ENCODE measurements at places on chromosomes 5 and 9.

DNA sequence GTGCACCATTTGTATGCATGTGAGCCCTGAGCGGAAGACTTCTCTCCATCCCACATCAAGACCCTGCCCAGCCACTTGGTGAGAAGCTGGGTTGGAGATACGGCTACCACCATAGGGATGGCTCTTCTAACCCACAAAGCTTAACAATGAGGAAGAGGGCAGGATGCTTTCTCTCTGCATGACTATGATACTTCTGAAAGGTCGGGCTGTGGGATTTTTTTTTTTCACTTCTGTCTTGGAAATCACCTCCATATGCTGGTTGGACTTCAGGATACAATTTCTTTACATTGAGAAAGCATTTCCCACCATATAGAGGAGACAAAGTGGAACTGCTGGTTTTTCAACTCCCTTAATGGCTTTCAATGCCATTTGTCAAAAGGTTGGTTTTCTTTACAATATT, 30.5 kb downstream of the ZNF366 start:
- no peak overlapping the region for H3K4me3 ChIP-seq
- H3K27me3 ChIP-seq = peaks cover 28% of the 10 kb centered on the region
- no peak for DNase-seq
- no peak overlapping the region for H3K27ac ChIP-seq
- no peaks in the 10 kb centered on the region for H3K36me3 ChIP-seq

DNA sequence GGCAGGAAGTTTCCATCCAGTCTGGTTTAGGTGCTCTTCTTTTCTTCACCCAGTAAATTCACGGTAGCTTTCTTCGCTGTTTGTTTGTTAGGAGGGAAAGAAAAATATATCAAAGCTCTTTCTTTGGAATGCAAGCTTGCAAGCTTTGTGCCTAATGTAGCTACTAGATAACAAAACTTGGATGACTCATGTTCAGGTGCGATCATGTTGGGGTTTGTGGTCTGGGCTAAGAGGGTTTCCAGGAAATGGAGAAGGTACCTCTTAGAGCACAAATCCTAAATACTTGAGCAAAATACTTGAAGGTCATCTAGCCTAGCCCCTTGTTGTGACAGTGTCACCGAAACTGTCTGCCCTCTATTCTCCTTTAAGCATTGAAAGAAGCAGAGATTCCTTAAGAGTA, 17.7 kb downstream of the SRP19 start:
- peak overlapping the region; percentile 20 for H3K4me3 ChIP-seq
- H3K27ac ChIP-seq = peak overlapping the region; percentile 78
- no peaks in the 10 kb centered on the region for H3K27me3 ChIP-seq
- peaks cover 45% of the 10 kb centered on the region for H3K36me3 ChIP-seq

- peak overlapping the region; percentile 74 for H3K27ac ChIP-seq
- H3K4me1 ChIP-seq = no peaks in the 10 kb centered on the region
- peak; percentile 7 for DNase-seq
- H3K27me3 ChIP-seq = no peaks in the 10 kb centered on the region
- no peaks in the 10 kb centered on the region for H3K36me3 ChIP-seq
Measured at GRCh38 chr5:23506329-23507236, 826 bp upstream of the PRDM9 start.

GRCh38 chr5:33049298-33049697, 338.2 kb downstream of the NPR3 start:
- no peak for DNase-seq
- H3K27me3 ChIP-seq = no peaks in the 10 kb centered on the region
- H3K27ac ChIP-seq = no peak overlapping the region
- H3K4me3 ChIP-seq = no peak overlapping the region

- no peak for DNase-seq
- H3K27ac ChIP-seq = no peak overlapping the region
- H3K4me1 ChIP-seq = no peaks in the 10 kb centered on the region
- no peaks in the 10 kb centered on the region for H3K27me3 ChIP-seq
- H3K4me3 ChIP-seq = no peak overlapping the region
Measured at GRCh38 chr5:8134609-8135008, 265.7 kb downstream of the MTRR start.

DNA sequence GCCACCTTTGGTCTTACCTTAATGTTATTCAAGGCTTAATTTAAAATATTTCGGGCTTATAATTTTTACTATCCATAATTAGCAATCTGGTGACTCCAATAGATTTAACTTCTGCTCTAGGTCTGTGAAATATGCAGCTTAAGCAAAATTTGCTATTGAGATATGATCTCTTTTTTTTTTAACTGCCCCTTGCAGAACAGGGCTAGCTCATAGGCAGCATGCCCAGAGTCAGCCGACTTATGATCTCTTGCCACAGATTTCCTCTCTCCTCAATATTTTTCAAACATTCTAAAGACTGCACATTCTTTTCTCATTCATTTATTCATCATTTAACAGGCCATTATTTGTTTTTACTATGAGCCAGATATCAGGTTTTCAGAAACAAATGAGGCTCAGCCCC, 4.5 kb downstream of the TTC23L start:
- H3K4me1 ChIP-seq = peaks cover 10% of the 10 kb centered on the region
- DNase-seq = no peak
- no peak overlapping the region for H3K27ac ChIP-seq
- H3K27me3 ChIP-seq = peaks cover 4% of the 10 kb centered on the region

DNA sequence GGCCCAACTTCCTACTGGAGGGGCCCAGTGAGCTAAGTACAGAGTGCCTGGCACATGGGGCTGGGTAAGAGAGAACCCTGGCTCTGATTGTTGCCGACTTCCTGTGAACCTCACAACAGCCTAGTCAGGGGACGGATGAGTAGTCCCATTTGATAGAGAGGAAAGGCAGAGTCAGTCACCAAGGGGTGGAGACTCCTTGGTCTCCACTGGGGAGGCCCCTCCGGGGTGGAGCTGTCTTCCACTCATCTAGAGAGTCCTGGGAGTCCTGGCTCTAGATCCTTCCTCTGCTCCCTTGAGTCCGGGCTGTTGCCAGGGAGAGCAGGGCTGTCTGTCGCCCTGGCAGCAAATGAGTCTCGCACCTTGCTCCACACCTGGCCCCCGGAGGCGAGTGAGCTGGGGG, 8.0 kb downstream of the GRK6 start:
- peak overlapping the region; percentile 88 for H3K27ac ChIP-seq
- peak overlapping the region; percentile 47 for H3K4me3 ChIP-seq
- peak; percentile 59 for DNase-seq

GRCh38 chr5:1380011-1380817, 35.3 kb upstream of the CLPTM1L start:
- peaks cover 9% of the 10 kb centered on the region for H3K4me1 ChIP-seq
- peak overlapping the region; percentile 49 for H3K4me3 ChIP-seq
- H3K36me3 ChIP-seq = no peaks in the 10 kb centered on the region
- DNase-seq = peak; percentile 49
- H3K27ac ChIP-seq = peak overlapping the region; percentile 82

- no peaks in the 10 kb centered on the region for H3K36me3 ChIP-seq
- peaks cover 29% of the 10 kb centered on the region for H3K27me3 ChIP-seq
- H3K27ac ChIP-seq = no peak overlapping the region
- H3K4me1 ChIP-seq = no peaks in the 10 kb centered on the region
Measured at GRCh38 chr5:75756981-75757380, 39.7 kb upstream of the POC5 start.

- peaks cover 8% of the 10 kb centered on the region for H3K36me3 ChIP-seq
- no peaks in the 10 kb centered on the region for H3K27me3 ChIP-seq
- H3K4me1 ChIP-seq = peaks cover 3% of the 10 kb centered on the region
Measured at GRCh38 chr9:113600871-113601614, 137.5 kb downstream of the RGS3 start.

GRCh38 chr9:13076616-13077015, 202.9 kb downstream of the MPDZ start:
- no peak for DNase-seq
- H3K27me3 ChIP-seq = no peaks in the 10 kb centered on the region
- no peak overlapping the region for H3K27ac ChIP-seq
- H3K36me3 ChIP-seq = no peaks in the 10 kb centered on the region
- H3K4me3 ChIP-seq = no peak overlapping the region

DNA sequence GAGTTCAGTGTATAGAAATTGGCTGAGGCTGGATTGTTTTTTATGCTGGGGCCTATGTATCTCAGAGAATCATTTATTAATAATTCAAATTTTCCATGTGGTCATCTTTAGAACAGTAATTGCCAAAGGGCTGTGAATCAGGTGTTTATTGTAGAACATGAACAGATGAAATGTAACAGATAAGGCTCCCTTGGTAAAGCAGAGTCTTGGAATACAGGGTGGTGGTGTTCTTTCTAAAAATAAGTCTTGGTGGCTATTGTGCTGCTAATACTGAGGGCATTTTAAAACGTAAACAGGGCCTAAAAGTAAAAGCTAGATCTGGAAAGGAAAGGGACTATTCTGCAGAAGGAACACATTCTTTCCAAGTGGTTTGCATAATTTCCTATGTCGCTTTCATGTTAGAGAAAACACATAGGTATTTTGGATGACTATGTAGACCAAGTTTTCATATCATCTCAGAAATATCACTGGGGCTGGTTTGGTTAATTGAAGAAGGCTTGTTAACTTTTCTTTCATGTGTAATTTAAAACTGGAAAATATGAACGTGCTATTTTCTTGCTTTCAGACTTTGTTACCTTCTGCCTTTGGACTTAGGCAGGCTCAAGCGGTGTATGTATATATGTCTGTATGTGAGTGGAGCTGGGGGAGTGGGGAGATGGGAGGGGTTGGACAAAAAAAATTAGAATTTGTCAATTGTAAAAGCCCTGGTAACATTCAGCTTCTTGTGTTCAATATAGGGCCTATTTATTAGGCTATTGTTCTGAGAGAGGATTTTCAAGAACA, 119.9 kb upstream of the ANKRD55 start:
- no peaks in the 10 kb centered on the region for H3K4me1 ChIP-seq
- H3K4me3 ChIP-seq = no peak overlapping the region
- peaks cover 1% of the 10 kb centered on the region for H3K36me3 ChIP-seq
- no peak overlapping the region for H3K27ac ChIP-seq
- H3K27me3 ChIP-seq = no peaks in the 10 kb centered on the region

DNA sequence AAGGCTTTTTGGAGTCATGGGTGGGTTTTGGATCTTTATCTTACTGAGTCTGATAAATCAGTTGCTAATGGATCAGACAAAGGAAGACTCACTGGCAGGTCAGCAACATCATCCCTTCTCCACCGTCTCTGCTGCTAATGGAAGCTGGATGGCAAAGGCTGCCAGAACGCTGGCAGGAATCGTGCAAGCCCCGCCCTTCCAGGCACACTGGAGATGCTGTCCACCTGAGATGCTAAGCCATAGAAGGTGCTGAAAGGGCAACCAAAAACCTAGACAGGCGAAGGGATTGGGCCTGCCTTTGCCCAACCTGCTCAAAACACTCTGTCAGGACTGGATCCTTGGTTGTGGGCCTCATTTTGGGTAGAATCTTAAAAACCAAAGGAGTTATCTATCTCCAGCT, 139.5 kb upstream of the FSTL4 start:
- no peak for DNase-seq
- H3K36me3 ChIP-seq = no peaks in the 10 kb centered on the region
- no peak overlapping the region for H3K4me3 ChIP-seq
- no peak overlapping the region for H3K27ac ChIP-seq
- peaks cover 16% of the 10 kb centered on the region for H3K27me3 ChIP-seq

DNA sequence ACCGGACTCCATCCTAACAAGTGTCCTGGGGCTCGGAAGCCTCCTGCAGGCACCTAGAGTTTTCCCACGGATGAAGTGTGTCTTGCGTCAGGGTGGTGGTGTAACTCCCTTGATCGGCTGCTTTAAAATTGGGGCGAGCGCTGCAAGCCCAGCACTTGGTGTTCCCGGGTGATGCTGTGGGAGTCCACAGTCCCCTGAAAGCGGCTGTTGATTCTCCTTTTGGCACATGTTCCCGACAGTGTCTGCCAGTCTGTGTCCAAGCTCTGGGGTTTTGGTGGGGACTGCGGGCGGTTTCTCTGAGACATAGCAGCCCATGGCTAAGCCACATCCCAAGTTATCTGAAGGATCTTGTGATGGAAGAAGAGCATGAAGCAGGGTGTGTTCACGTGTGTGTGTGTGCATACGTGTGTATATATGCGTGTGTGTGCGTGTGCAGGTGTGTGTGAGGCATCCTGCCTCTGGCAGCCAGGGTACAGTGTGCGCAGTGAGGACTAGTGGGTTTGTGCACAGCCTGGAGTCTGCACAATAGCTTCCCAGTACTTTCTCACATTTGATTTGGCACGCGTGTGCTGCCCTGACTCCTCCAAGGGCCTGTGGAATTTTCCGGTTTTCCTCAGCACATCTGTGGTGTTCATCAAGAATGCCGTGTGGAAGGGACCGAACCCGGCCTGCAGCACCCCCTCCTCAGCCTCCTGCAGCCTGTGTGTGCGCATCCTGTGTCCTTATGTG, 16.9 kb downstream of the SLC25A48 start:
- no peaks in the 10 kb centered on the region for H3K4me1 ChIP-seq
- no peak for DNase-seq
- no peaks in the 10 kb centered on the region for H3K36me3 ChIP-seq
- no peak overlapping the region for H3K4me3 ChIP-seq
- H3K27ac ChIP-seq = no peak overlapping the region
- peaks cover 4% of the 10 kb centered on the region for H3K27me3 ChIP-seq

- no peak for DNase-seq
- peaks cover under 1% of the 10 kb centered on the region for H3K4me1 ChIP-seq
- no peak overlapping the region for H3K4me3 ChIP-seq
- H3K36me3 ChIP-seq = no peaks in the 10 kb centered on the region
- no peaks in the 10 kb centered on the region for H3K27me3 ChIP-seq
- H3K27ac ChIP-seq = no peak overlapping the region
Measured at GRCh38 chr5:146818822-146819221, 59.7 kb downstream of the PPP2R2B start.

DNA sequence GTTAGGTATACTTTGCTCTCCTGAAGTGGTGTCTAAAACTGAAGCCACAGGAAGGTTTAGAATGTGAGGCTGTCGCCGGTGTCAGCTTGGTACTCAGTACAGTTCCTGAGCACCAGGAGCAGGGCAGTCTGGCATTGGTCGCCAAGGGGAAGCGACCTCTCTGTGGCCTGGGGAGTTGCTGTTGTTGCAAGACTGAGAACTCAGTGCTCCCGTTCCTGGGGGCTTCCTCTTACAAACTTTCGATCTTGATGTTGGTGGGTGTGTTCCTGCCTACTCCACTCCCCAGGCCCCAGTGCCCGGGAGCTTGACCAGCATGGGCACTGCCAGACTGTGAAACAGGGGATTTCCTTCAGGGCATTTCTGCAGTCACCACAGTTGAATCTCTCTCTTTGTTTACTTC, 52.4 kb upstream of the PPARGC1B start:
- DNase-seq = no peak
- H3K36me3 ChIP-seq = no peaks in the 10 kb centered on the region
- no peak overlapping the region for H3K4me3 ChIP-seq
- H3K27me3 ChIP-seq = peaks cover 9% of the 10 kb centered on the region
- no peak overlapping the region for H3K27ac ChIP-seq

DNA sequence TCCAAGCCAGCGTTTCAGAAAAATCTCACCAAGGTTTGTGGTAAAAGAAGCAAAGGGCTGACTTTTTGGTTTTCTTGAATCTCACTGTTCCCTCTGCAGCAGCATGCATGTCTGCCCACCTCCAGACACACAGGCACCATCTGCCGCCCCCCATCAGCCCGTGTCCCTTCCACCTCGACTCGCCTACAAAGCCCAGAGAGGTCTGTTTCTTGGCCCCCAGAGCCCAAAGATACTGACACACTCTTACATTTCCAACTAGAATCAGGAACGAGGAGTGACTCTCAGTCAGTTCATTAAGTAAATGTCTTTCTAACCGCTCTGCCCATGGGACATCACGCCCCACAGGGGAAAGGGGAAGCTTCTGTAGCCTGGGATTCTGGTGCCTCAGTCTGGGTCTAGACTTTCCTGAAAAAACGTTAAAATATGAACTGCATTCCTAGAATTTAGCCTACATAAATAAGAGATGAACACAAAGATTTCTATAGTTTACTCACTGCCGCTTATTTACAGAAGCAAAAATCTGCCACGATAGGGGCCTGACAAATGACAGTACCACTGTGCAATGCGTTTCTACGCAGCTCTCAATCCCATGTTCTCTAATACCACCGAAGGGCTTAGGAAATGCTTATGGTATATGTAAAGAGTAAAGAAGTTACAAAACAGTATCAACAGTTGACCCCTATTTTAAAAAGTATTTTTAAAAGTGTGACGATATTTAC, 4.1 kb downstream of the IL4 start:
- DNase-seq = no peak
- H3K4me1 ChIP-seq = peaks cover 26% of the 10 kb centered on the region
- peak overlapping the region; percentile 47 for H3K27ac ChIP-seq
- no peak overlapping the region for H3K4me3 ChIP-seq
- H3K27me3 ChIP-seq = no peaks in the 10 kb centered on the region

All from activated CD4-positive, alpha-beta T cell treated with anti-CD3 and anti-CD28 coated beads, Interleukin-2, amount 10 ng/mL, durations not matched to agents 7 days and 5 days (primary cell).